ENCODE measurements at places on chromosomes 7 and 10.

DNA sequence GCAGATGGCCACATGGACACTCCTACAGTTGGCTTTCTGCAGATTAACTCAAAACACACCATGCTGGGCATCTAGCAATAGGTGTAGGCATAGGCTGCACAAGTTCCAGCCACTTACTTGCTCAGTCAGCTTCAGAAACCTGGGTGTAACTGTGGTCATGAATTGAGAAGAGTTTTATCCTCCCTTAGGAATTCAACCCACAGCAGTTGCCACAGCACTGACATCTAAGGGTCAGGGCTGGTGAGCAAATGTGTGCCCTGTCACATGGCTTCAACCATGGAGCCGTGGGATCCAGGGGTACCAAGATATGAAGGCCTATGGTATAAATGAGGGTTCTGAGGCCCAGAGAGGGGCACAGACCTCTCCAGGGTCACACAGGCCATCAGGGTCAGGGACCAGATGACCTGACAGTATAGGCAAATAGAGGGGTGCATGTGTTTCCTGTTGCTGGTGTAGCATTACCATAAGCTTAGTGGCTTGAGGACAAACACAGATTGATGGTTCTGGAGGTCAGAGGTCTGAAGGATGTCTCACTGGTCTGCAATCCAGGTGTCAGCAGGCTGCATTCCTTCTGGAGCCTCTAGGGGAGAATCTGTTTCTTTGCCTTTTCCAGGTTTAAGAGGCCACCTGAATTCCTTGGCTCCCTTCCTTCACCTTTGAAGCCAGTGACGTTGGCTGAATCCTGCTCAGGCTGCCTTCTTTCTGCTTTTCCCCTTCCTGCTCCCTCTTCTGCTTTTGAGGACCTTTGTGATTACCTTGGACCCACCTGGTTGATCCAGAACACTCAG lies 24.1 kb downstream of the MINDY4 start:
- H3K27me3 ChIP-seq = no peaks in the 10 kb centered on the region
- no peak overlapping the region for H3K27ac ChIP-seq
- no peak overlapping the region for H3K4me3 ChIP-seq
- peaks cover 46% of the 10 kb centered on the region for H3K4me1 ChIP-seq
- no peaks in the 10 kb centered on the region for H3K36me3 ChIP-seq

DNA sequence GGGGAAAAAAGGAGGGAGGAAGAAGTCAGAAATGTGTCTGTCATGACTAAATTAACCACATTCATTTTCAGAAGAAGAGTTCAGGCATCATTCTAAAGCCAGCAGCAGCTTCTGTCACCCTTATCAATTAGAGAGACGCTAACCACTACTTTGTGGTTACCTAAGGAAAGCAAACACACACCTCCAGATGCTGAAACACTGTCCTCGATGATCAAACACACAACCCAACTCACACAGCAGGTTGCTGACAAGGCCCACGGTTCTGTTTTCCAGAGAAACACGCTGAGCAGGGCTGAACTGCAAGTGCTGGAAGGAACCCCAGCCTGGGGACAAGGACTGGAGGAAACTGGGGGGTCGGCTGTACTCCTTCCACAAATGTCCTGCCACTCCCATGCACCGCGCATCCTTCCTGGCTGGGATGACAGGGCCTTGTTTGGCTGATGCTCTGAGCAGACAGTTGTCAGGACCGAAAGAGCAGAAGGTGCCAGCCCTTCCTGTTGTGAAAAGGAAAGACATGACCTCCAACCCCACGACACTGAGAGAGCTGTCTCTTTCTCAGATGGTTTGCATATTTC lies 36.6 kb downstream of the PRKCQ start:
- H3K27me3 ChIP-seq = no peaks in the 10 kb centered on the region
- H3K27ac ChIP-seq = no peak overlapping the region
- no peak for DNase-seq
- H3K4me3 ChIP-seq = no peak overlapping the region
- H3K4me1 ChIP-seq = no peaks in the 10 kb centered on the region
- H3K36me3 ChIP-seq = no peaks in the 10 kb centered on the region

GRCh38 chr10:97474918-97475317 lies 23.3 kb downstream of the MMS19 start:
- no peak overlapping the region for H3K27ac ChIP-seq
- H3K4me3 ChIP-seq = no peak overlapping the region
- no peaks in the 10 kb centered on the region for H3K4me1 ChIP-seq
- no peaks in the 10 kb centered on the region for H3K27me3 ChIP-seq

DNA sequence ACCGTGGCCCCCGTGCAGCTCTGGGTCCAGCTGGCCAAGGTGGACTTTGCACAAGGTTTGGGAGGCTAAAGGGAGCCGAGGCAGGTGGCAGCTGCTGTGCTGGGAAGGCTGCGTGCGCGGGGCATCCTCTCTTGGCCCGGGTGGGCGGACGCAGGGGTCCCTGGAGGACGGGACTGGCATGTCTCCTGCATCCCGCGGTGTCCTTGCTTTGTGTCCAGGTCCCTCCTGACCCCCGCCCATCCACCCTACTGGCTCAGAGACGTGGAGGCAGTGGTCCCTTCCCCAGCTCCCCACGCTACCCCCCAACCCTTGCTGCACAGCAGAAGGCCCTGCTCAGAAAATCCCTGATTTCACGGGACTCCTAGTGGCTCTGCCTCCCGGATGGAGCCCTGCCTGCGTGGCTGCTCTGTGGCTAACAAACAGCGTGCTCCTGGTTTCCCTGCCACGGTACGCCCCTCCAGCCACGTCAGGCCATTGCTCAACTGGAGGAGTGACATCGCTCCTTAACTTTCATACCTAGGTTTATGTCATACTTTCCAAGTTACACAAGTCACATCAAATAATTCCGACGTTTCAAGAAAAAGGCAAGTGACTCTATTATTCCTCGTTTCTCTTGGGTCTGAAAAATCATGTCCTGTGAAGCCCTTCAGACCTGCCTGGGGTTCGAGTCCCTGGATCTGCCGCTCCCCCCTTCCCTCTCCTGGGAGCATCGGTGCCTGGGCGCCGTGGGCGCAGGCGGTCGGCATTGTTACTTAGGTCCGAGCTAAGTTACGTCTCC lies 421.9 kb downstream of the DNAJB6 start:
- peaks cover 7% of the 10 kb centered on the region for H3K27me3 ChIP-seq
- no peak overlapping the region for H3K4me3 ChIP-seq
- no peaks in the 10 kb centered on the region for H3K4me1 ChIP-seq
- H3K36me3 ChIP-seq = no peaks in the 10 kb centered on the region
- no peak for DNase-seq
